ENCODE measurements at places on chromosomes 2 and 18. TPM values are rescaled to one million over a fixed set of nuclear protein-coding genes. Genes with fewer than 3 reads are reported as not detected.
A peak's percentile ranks its signal among the peaks of the same experiment; 100 is the strongest.

DNA sequence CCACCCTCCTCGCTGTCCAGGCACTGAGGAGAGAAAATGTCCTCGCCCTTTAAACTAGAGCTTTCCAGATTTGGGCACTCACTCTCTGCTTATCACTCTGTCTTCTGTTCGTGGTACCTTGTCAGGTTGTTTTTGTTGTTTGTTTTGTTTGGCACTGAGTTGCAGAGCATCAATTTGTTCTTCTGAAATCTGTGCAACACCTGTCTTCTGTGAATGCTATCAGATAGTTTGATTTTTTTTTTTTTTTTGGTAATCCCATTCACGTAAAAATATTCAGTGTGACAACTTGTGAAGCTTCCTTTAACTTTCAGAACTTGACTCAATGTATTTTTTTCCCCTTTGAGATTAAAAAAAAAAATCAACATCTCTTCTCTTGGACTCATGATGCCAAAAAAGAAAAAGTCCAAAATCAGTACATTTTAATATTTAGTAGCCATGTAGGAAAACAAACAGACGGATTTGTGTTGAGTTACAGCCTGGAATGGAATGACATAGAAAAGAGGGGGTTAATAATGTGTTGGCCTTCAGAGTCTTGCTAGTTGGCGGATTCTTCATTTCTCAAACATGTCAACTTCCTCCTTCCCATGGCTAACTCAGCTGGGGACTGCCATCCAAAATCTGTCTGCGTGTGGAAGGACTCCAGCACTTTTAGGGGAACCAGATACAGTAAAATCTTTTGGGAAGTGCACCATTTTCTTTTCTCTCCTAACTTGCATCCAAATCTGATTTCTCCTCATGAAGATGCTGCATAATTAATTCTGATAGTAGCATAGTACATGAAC lies 1.6 kb downstream of the TMEM178A start:
- no peaks in the 10 kb centered on the region for H3K36me3 ChIP-seq
- H3K4me3 ChIP-seq = peak overlapping the region; percentile 79
- H3K4me1 ChIP-seq = no peaks in the 10 kb centered on the region
- DNase-seq = no peak

GRCh38 chr2:210429403-210430137 lies 47.0 kb downstream of the LANCL1 start:
- peaks cover 6% of the 10 kb centered on the region for H3K36me3 ChIP-seq
- H3K27ac ChIP-seq = no peak overlapping the region
- no peaks in the 10 kb centered on the region for H3K27me3 ChIP-seq
- DNase-seq = no peak

- no peak overlapping the region for H3K4me3 ChIP-seq
- H3K27ac ChIP-seq = no peak overlapping the region
- no peaks in the 10 kb centered on the region for H3K4me1 ChIP-seq
- H3K27me3 ChIP-seq = no peaks in the 10 kb centered on the region
These were observed 18.8 kb downstream of the NEMP2 start for GRCh38 chr2:190515687-190516086.

- H3K4me3 ChIP-seq = no peak overlapping the region
- H3K27me3 ChIP-seq = no peaks in the 10 kb centered on the region
- H3K36me3 ChIP-seq = no peaks in the 10 kb centered on the region
- no peaks in the 10 kb centered on the region for H3K4me1 ChIP-seq
- DNase-seq = no peak
These were observed 83.2 kb upstream of the THOC1 start for GRCh38 chr18:350953-351572.

The ASXL3 gene
- 7.3 TPM for total RNA-seq

Measured in thoracic aorta (tissue), 2 donors.